ENCODE measurements at places on chromosomes 4 and X.

GRCh38 chr4:173046144-173046543, 122.5 kb upstream of the GALNT7 start:
- no peak for DNase-seq

DNA sequence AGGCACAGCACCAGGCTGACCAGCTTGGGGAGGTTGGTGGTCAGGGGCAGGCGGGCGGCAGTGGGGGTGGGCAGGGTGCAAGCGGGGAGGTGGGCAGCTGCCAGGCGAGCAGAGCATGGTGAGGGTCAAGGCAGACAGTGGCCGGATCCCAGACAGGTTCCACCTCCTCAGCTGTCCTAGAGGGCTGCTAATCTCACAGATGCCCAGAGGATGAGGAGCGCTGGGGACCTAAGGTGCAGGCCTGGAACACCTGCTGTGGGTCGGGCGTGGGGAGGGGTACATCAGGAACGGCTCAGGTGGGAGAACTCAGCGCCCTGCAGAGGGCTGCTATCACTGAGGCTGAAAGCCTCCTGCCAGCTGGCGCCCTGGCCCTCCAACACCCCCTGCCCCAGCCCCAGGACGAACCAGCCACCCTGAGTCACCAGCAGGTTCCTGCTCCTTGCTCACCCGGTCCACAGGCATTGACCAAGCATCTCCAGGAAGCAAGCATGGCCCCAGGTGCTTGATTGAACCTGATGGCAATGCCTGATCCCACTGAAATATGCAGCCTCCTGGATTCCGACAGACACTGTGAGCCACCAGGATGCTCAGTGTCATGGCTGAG, 28.4 kb upstream of the C4orf50 start:
- DNase-seq = no peak

DNA sequence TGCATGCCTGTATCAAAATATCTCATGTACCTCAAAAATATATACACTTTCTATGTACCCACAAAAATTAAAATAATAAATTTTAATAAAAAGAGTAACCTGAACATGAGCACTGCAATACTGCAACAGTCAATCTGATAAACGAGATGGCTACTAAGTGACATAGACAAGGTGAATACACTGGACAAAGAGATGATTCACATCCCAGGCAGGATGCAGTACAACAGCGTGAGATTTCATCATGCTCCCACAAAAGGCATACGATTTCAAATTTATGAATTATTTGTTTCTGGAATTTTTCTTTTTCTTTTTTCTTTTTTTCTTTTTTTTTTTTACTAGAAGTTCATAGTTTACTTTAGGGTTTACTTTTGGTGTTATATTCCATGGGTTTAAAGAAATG, 12.2 kb upstream of the FGF16 start:
- no peak for DNase-seq

DNA sequence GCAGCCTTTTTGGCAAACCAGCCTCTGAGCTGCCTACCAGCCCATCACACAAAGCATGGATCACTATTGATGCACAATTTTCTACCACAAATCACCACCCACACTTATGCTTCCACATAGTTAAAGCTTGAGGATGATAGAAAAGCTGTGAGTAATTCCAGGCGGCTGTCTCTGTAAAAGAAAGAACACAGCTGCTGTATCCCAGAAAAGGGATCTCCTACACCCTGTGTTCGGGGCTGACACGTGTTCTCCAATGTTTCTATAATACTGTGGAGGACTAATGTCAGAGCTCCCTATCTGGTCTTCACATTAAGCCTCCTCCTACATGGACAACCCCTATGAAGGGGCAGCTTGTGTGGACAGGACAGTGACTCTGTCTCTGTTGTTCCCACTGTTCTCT, 12.5 kb upstream of the BRS3 start:
- no peak for DNase-seq

GRCh38 chr4:177485528-177485927, 43.3 kb upstream of the AGA start:
- no peak for DNase-seq

DNA sequence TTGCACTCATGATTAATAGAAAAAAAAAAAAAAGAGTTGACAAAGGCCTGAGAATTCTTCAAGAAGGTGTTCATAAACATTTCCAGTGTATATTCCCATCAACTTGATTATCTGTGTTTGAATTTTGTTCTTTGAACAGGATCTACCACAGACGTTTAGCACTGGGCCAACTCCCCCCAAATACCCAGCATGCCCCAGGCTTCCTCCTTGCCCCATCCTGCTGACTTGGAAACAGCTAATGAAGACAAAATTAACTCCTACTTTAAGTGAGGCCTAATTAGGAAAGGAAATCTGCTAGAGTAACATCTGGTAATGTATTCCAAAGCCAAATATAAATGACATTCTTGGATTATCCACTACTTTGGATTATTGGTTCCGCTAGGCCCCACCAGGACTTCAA, 52.5 kb downstream of the PPARGC1A start:
- no peak for DNase-seq

- no peak for DNase-seq
Observed at GRCh38 chr4:3331511-3332394, 38.9 kb downstream of the RGS12 start.

DNA sequence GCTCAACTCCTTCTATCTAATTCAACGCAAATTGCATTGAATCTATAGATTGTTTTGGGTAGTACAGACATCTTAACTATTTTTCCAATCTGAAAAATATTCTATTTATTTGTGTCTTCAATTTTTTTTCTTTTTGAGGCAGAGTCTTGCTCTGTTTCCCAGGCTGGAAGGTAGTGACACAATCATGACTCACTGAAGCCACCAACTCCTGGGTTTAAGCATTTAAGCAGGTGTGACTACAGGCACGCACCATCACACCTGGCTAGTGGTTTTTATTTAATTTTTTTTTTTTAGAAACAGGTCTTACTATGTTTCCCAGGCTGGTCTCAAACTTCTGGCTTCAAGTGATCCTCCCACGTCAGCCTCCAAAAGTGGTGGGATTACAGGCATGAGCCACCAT, 98.3 kb downstream of the GK start:
- DNase-seq = no peak

GRCh38 chr4:145299380-145300076, 119.1 kb upstream of the OTUD4 start:
- DNase-seq = peak; percentile 67

DNA sequence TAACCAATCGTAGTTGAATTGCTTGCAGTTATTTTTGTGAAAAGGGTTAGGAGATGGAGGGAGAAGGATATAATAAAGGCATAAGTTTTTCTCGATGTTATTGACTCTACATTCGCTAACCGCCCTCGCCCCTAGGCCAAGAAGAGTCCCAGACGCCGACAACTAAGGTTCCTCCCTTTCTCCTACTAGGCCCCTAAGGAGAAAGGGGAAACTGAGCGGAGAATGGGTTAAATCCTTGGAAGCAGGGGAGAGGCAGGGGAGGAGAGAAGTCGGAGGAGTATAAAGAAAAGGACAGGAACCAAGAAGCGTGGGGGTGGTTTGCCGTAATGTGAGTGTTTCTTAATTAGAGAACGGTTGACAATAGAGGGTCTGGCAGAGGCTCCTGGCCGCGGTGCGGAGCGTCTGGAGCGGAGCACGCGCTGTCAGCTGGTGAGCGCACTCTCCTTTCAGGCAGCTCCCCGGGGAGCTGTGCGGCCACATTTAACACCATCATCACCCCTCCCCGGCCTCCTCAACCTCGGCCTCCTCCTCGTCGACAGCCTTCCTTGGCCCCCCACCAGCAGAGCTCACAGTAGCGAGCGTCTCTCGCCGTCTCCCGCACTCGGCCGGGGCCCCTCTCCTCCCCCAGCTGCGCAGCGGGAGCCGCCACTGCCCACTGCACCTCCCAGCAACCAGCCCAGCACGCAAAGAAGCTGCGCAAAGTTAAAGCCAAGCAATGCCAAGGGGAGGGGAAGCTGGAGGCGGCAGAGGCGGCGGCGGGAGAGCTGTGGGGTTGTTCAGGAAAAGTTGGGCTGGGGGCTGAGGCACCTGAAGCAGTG, 5.9 kb downstream of the ATOH1 start:
- no peak for DNase-seq

GRCh38 chr4:118942465-118942864, 53.8 kb downstream of the SYNPO2 start:
- DNase-seq = peak; percentile 26

GRCh38 chr4:40301603-40302002, 33.5 kb upstream of the CHRNA9 start:
- DNase-seq = no peak

DNA sequence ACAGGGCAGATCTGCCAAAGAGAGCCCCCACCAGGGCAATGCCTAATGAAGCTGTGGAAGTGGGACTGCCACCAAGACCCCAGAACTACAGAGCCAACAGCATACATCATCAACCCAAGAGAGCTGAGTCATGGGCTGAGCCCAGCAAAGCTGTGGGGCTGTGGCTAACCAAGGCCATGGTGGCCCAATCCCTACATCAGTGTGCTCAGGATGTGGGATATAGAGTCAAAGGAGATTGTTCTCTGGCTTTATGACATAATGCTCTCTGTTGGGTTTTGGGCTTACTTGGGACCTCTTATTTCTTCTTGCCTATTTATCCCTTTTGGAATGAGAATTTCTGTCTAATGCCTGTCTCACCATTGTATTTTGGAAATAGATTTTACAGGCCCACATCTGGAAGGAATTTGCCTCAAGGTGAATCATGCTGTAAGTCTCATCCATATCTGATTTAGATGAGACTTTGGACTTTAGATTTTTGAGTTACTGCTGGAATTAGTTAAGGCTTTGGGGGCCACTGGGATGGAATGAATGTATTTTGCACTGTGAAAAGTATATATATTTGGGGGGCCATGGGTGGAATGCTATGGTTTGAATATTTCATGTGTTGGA, 5.4 kb upstream of the PRDM5 start:
- DNase-seq = no peak

GRCh38 chrX:135923353-135923752, 29.8 kb downstream of the SAGE1 start:
- no peak for DNase-seq

- DNase-seq = no peak
Observed at GRCh38 chrX:54067766-54068165, 23.5 kb upstream of the PHF8 start.

Measured in AG08395 (cell line).